Left lobe of liver (tissue), 2 donors: ENCODE measurements at places on chromosomes 11 and 22.

DNA sequence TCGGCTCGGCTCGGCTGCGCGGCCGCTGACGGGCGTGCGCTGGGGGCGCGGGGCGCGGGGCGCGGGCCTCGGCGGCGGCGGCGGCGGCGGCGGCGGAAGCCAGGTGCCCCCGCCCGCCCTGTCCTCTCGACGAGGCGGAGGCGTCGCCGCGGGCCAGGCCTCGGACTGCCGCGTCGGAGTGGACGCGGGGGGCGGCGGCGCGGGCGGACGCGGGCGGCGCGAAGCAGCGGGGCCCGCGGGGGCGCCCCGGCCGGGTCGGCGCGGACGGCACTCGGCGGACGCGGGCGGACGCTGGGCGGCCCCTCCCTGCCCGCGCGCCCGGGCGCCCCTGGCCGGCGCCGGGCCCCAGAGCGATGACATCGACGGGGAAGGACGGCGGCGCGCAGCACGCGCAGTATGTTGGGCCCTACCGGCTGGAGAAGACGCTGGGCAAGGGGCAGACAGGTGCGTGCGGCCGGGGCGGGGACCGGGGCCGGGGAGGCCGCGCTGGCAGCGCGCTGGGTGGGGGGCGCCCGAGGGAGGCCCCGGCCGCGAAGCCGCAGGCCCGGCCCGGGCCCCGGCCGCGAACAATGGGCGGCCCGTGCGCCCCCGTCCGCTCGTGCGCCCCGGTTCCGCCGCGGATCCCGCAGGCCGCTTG is at the start of gene BRSK2:
BRSK2 (plus strand) TSS at position 3 of the 637 bp plus-strand sequence; CDS start at position 354, 351 bp downstream.
- DNase-seq = no peak

DNA sequence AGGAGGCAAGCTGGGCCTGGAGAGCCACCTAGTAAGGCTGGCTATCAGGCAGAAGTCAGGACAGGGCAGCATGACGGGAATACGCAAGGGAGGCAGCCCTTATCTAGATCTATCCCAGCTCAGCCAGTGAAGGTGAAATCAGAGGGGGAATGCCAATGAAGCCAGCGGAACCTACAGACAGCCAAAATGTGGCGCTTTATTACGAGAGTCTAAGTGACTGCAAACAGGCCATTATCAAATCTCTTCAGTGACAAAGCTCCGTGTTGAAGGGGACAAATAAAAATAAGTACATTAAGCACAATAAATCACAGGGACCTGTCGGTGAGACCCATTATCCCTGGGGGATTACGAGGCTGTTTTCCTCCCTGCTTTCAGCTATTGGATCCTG is 22.8 kb downstream of the LARGE1 start:
- DNase-seq = no peak

DNA sequence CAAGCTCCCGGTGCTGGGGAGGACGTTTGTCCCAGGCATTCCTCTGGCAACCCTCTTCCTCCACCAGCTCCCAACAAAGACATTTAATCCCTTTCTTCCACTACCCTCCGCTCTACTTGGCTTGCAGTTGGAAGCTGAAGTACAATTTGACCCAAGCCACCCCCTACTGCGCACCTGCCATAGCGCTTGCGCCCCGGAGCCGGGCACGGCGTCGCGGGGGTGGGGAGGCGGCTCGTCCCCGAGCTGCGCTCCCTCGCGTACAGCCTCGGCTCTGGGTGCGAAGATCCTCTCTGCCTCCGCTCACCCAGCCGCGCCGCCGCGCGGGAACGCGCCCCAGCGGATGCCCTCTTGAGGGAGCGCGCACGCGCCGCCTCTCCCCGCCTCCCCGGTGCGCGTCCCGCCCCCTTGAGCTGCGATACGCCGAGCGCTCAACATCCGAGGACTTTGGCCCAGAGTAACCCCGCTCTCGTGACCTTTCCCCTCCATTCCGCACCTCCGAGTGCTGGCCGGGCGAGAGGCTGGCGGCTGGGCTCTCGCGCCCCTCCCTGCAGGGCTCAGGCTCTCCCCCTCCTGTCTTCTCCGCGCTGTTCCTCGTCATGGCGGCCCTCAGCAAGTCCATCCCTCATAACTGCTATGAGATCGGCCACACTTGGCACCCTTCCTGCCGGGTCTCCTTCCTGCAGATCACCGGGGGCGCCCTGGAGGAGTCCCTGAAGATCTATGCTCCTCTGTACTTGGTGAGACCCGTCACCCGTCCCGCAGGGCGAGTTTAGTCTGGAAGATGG is at the start of gene TMEM135:
TMEM135 (plus strand) TSS at position 485 of the 785 bp plus-strand sequence; CDS start at position 597, 112 bp downstream.
- DNase-seq = peak; percentile 97

DNA sequence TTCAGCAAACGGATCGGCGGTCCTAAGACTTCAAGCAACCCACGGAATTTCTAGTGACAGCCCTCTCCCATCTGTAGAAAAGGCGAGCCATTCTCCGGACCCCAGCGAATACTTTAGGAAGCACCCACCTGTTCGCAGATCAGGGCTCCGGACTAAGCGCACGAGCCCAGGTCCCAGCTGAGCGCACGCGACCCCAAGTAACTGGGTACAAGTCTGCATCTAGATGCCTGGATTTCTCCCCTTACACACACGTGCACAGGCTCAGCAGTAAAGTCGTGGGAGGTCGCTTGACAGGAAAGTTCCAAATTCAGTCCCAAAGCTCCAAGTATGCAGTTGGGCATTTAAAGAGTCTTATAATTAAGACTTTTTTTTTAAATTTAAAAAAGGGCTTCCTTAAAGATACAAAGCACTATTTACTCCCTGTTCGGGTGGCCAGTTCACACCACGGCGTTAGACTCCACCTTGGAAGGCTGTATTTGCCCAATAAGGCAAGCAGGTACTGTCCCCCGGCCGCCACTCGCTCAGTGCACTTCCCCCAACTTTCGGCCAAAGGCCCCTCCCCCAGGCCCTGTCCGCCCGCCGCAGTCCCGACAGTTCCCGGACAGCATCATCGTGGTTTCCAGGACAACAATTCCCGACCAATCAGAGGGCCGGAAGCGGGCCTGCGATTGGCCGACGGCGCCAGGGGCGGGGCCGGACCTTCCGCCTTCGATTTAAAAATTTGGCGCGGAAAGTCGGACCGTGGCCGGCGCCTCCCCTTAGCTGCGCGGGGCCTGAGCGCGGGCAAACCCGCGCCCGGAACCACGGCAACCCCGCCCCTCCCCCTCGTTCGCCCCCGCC is at the start of gene E2F8:
E2F8 (minus strand) TSS at position 526 of the 840 bp plus-strand sequence. CDS start 824 bp downstream, outside the sequence.
- DNase-seq = peak; percentile 94
